ENCODE measurements at places on chromosomes 6 and 20.

GRCh38 chr6:142728910-142729481, 216.0 kb downstream of the HIVEP2 start:
- DNase-seq = no peak

DNA sequence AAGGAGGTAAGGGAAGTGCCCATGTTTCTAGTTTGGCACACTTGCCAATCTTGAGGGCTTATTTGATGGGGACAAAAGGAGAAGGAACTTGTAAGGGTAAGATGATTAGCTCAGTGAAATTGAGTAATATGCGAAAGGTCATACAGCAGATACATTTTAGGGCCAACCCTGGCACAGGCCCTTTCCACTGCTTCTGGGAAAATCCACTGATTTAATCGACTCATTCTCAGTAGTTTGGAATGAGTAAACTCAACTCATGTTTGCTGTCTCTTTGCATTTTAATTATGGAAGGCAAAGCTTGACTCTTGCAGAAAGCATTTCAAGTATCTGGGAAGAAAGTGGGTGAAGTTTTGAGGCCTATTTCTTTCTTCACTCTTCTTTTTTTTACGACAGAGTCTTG, 20.0 kb downstream of the PHF20 start:
- DNase-seq = no peak

DNA sequence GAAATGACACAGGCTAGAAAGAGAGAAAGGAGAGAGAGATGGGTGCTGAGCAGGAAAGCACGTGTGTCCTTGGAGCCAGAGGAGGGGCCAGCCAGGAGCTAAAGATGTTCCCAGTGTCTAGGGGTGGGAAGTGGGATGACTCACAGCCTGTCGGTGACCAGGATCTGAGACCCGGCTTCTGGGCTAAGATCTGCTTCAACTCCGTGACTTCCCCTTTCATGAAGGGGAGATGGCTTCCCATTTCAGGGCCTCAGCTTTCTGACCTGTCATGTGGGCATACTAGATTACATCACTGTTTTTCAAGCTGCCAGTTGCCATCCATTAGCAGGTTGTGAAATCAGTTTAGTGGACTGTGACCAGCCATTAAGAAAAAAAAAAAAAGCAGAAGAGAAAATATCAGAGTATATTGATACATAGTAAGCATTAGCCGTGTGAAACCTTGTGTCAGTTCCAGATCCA, 5.4 kb downstream of the TGM3 start:
- DNase-seq = no peak

DNA sequence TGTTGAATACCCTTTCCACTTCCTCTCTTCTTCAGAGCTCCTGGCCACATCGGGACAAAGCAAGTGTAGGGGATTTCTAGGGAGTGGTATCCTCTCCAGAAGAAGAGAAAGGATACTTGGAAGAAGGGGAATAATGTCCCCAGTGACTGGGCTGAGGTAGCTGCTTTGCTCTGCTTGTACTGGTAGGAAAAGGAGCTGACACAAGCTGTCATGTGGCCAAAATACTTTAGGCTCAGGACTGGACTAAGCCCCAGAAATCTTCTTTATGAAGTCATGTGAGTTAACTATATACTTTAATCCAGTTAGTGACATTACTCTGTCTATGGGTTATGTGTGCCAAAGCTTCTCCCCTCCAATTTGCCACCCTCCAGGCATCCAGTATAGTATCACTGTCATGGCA, 40.5 kb downstream of the AKIRIN2 start:
- no peak for DNase-seq

- DNase-seq = no peak
Measured at GRCh38 chr6:117534974-117535373, 52.5 kb downstream of the DCBLD1 start.

DNA sequence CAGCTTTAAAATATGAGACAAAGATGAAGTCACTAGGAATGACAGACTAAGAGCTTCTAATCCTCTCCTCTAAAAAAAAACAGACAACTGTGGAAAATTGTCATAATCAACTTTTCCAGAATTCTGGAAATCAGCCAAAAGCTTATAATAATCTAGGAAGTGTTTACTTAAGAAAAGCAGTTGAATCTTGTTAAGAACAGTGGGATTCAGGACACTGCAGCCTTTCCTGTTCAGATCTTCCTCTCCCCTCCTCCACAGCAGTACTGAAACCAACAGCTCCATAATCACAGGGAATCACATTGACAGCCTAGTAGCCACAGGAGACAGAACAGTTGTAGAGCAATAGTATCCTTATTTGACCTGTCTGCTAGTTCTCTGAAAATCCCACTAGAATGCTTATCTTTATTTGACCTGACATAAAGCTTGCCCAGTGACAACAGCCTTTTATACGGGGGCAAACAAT, 41.6 kb downstream of the IBTK start:
- DNase-seq = peak; percentile 85

DNA sequence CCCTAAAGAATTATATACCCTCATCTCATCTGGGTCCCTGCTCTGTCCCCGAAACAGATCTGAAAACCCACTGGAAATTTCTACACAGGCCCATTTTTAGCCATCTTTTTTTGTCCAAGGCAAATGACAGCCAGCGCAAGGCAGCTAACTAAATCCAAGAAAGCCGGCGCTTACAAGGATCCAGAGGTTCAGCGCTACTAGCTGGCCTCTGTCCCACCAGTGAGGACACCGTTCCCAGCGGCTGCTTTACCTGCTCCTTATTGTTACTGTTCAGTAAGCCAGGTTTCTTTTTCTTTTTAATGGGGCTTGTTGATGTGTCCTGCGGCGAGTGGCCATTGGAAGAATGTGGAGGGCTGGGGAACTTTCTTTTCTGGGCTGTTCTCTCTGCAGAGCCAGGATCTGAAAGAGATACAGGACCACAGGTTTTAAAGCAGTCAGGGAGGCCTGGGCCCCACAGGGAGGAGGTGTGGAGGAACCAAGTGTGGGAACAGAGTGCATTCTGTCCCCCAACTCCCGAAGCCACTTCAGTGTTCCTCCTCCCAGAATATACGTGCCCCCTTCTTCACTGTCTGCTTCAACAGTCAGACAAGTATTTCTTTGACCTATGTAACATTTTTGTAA, 46.6 kb downstream of the ZMYND8 start:
- no peak for DNase-seq

DNA sequence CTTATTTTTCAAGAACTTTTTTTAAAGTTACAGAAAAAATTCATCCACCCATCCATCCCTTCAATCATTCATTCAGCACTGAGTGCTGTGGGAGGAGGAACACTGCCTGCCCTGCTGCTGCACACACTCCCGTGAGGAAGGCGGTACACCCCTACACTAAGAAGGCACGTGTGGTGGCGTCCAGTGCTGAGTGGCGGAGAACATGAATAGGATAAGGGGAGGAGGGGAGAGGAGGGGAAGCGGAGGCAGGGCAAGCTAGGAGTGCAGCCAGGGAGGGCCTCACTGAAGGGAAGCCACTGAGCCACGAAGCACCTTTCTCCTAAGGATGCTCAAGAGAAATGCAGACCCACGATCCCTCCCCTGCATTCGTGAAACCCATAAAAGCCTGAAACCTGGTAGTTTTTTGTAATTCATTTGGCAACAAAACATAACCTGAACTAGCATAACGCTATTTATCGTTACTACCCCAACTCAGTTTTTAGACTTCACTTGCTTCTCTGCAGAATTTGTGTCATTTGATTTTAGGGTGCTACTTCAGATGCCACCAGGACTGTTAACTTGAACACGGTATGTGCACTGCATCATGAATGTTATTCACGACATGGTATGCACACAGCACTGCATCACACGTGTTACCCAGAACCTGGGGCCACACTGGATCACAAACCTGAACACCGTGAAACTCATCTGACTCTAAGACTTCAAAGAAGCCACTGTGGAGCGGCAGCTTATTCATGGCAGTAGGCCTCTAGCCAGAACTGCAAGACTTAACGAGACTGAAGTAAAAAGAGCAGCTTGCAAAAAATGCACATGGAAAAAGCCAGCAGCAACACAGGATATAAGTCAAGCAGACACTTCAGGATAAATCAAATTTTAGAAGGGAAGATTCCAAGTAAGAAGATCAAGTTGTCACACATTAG, 3.5 kb downstream of the RNASET2 start:
- DNase-seq = no peak

- DNase-seq = no peak
Measured at GRCh38 chr6:139409026-139409425, 34.6 kb upstream of the CITED2 start.

GRCh38 chr20:37776526-37776925, 82.7 kb downstream of the CTNNBL1 start:
- no peak for DNase-seq

DNA sequence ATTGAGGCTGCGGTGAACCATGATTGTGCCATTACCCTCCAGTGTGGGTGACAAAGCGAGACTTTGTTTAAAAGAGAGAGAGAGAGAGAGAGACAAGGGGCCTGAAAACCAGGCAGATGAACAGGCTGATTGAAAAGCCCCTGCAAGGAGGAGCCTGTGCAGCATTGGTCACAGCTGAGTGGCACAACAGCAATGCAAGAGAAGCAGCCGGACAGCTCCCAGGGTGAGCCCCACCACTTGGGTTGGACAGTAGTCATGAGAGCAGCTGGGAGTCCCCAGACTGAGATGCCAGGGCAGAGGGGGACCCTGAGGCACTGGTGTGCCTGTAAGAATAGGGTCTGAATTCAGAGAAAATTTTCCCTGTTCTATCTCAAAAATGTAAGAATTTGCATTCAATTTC, 10.2 kb downstream of the DNPH1 start:
- DNase-seq = no peak

- no peak for DNase-seq
Measured at GRCh38 chr6:112478036-112478435, 130.9 kb downstream of the RFPL4B start.

- DNase-seq = no peak
Measured at GRCh38 chr6:139373928-139374356, 506 bp downstream of the CITED2 start.

- DNase-seq = no peak
Measured at GRCh38 chr20:52313341-52313963, 121.9 kb upstream of the ZFP64 start.

GRCh38 chr6:72724545-72724944, 102.7 kb downstream of the KCNQ5 start:
- DNase-seq = no peak

DNA sequence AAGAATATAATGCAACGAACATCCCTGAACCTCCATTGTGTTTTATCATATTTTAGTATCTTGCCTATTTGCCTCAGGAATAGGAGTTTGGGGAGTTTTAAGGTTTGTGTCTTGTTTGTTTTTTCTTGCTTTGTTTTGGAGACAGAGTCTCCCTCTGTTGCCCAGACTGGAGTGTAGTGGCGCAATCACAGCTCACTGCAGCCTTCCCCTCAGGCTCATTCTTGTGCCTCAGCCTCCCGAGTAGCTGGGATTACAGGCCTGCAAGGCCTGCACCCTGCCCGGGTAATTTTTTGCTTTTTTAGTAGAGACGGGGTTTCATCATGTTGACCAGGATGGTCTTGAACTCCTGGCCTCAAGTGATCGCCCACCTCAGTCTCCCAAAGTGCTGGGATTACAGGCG, 63.3 kb upstream of the CARMIL1 start:
- no peak for DNase-seq

GRCh38 chr6:163311830-163312229, 102.7 kb upstream of the QKI start:
- DNase-seq = no peak

DNA sequence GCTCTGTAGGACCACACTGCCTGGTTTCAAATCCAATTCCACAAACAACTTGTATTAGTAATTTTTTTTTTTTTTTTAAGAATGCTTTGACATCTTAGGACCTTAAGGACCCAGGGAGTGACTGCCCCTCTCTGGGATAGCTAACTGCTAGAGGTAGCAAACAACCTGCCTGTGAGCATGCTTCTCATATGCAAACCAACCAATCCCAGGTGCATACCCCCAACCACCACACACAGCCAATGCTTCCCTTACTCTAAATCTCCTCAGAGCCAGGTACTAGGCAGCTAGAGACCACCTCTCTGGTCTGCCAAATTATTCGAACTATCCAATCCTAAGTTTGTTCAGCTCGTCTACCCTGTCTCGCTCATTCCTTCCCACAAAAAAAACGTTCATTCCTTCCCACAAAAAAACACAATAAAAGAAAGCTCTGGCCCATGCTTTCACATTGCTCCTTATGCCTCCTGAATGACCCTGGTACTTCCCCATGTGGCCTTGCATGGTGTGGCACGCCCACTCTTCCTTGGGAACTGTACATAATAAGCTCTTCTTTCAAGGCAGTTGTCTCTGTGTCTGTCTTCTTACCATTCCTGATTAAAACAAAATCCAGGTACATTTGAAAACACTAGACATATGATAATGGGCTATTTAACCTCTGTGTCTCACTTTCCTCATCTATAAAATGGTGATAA, 6.4 kb downstream of the SERAC1 start:
- no peak for DNase-seq

- no peak for DNase-seq
Measured at GRCh38 chr20:50834599-50835005, 39.7 kb downstream of the BCAS4 start.

DNA sequence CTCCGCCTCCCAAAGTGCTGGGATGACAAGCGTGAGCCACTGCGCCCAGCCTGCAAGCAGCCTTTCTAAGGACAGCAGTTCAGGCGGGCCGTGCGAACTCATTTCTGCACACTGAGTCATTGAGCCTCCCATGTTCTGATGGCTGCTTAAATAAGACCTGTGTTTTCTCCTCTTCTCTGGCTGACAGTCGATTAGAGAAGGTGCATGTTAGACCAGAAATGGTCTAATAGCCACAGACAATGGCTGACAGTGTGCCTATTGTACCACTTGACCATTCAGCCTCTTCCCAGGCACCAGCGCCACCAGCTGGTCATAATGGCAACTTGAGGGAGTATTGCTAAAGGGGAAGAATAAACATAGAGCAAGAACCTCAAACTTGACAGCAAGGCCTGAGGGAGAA, 6.2 kb downstream of the CST11 start:
- peak; percentile 55 for DNase-seq

DNA sequence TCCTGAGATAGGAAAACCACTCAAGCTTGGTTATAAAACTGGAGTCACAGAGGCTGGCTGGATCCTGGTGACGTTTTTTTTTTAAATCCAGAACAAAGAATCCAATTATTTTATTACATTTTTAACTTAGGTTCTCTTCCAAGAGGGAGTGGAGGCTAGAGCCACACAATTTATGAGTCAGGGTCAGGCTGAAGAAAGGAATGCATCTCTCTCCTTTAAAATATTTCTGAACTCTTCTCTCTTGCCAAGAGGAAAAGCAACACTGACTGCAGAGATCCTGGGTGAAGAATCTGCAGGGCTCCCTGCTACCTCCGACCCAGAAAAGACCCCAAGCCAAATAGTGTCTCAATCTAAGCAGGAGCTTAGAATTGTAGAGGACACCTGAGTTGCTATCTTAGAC, 88.5 kb upstream of the SSTR4 start:
- DNase-seq = no peak

- no peak for DNase-seq
Measured at GRCh38 chr20:891058-891705, 25.0 kb downstream of the ANGPT4 start.
